ENCODE measurements at places on chromosomes 7 and 10.
A peak's percentile ranks its signal among the peaks of the same experiment; 100 is the strongest.

- DNase-seq = no peak
These were observed 36.5 kb downstream of the CALML5 start for GRCh38 chr10:5462841-5463293.

DNA sequence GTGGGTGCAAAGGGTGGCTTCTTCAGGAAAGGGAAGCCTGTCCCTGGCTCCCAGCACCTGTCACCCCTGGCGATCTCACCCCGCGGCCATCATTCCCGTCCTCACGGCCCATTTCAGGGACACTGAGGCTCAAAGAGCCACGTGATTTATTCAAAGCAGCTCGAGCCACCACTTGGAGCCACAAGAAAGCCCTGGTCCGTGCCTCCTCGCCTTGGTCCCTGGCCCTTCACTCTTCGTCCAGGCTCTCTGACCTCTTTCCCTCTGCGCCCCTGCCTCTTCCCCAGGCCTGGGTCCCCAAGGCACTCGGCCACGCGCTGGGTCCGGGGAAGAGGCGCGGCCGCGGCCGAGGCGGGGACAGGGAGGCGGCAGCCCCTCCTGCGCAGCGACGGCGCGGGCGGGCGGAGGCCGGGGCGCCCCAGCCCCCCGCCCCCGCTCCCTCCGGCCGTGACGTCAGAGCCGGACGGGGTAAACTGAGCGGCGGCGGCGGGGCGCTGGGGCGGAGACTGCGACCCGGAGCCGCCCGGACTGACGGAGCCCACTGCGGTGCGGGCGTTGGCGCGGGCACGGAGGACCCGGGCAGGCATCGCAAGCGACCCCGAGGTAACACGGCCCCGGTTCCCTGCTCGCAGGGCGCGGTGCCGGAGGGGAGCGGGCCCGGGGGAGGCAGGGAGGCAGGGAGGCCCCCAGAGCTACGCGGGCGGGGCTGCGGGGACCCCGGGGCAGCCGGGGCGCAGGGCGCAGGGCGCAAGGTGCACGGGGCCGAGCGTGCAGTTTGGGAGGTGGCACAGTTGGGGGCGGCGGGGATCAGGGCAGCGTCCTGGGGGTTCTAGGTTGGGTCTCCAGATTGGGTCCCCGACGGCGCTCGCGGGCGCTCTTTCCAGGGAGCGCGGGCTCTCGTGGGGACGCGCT is at the start of gene SLC18A2:
Gene SLC18A2, plus strand, starts transcription at position 494 of the 909 bp plus-strand sequence. CDS start 580 bp downstream, outside the sequence.
- DNase-seq = no peak

DNA sequence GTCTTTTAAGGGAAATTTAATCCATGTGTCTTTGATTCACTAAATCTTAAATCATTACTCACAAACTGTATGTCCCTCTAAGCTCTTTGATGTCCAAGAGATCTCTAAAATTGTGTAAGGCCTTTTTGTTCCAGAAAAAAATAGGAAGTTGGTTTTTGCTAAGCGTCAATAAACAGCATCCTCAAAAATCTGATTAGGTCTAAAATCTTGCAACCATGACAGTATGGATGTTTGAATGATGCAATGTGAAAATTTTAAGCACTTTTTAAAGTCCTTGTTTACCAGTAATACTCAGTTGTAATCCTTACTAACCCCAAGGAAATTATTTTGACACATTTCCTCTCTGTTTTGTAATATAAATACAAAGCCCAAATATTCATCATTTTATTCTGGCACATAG is 6.8 kb downstream of the MET start:
- DNase-seq = no peak

GRCh38 chr10:111934931-111935330 is 248.6 kb downstream of the GPAM start:
- DNase-seq = no peak

GRCh38 chr10:91800756-91801155 is 2.5 kb downstream of the TNKS2 start:
- no peak for DNase-seq

GRCh38 chr7:11584406-11585031 is 247.5 kb downstream of the THSD7A start:
- DNase-seq = no peak

DNA sequence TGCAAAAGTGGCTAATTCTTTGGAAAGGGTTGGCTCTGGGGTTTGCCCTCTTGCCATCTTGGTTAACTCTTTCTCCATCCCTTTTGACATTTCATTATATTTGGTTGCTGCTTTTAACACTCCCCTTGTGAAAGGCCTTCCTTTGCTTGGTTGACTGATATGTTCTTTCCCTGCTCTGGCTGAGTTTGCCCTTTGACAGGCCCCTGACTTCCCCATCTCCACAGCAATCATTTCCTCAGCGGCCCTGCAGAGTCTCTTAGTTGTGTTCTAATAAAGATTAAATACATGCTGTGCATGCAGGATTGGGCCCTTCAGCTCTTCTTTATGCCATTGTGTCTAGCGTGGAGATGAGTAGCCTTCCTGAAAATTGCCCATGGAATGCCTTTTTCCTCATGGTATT is 84.5 kb upstream of the CSTF2T start:
- DNase-seq = no peak

GRCh38 chr10:61903221-61903927 is 1.9 kb downstream of the ARID5B start:
- peak; percentile 20 for DNase-seq

GRCh38 chr7:74026903-74027682 is 880 bp upstream of the ELN start:
- peak; percentile 36 for DNase-seq

GRCh38 chr10:33290321-33291052 is 44.0 kb downstream of the NRP1 start:
- DNase-seq = no peak

GRCh38 chr10:78602201-78602932 is 466.4 kb upstream of the ZMIZ1 start:
- DNase-seq = no peak

GRCh38 chr7:158228986-158229385 is 358.6 kb downstream of the PTPRN2 start:
- peak; percentile 6 for DNase-seq

GRCh38 chr7:153087498-153087897 is 327.9 kb downstream of the ACTR3B start:
- DNase-seq = no peak

GRCh38 chr10:100183481-100183880 is 2.3 kb downstream of the ERLIN1 start:
- DNase-seq = peak; percentile 9

- no peak for DNase-seq
These were observed 2.1 kb downstream of the SP4 start for GRCh38 chr7:21429786-21430574.

DNA sequence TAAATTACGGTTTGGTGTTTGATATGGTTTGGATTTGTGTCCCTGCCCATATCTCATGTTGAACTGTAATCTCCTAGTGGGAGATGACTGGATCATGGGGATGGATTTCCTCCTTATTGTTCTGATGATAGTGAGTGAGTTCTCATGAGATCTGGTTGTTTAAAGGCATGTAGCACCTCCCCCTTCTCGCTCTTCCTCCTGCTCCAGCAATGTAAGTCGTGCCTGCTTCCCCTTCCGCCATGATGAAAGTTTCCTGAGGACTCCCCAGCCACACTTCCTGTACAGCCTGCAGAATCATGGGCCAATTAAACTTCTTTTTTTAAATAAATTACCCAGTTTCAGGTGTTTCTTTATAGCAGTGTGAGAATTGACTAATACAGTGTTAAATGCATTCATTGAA is 116.6 kb downstream of the DOCK4 start:
- no peak for DNase-seq

GRCh38 chr10:31099094-31099493 is 67.4 kb upstream of the ZNF438 start:
- no peak for DNase-seq

DNA sequence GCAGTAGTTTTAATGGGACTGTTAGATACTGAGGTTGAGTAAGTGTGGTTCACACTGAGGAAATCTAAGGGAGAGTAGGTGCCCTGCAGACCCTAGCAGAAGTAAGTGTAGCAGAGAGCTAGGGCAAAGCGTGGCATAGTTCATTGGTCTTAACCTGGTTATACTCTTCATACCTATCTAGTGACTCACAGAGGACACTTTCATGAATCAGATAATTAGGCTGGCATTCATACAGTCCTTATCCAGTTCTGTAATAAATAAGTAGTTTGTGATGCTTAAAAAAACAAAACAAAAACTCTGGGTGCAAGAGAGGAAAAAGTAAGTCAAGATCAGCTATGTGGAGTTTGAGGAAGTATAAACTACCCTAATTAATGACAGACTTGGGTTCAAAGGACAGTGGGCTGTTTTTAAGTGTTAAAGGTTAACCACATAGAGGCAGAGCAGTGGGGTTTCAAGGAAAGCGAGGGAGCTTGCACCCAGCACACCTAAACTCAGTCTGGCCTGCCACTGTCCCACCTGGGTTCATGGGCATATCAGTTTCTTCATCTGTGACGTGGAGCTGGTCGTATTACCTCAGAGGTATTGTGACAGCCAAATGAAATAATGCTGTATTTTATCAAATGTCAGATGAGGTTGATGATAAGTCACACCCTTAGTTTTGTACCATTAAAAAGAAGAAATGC is 27.1 kb downstream of the LMTK2 start:
- no peak for DNase-seq

DNA sequence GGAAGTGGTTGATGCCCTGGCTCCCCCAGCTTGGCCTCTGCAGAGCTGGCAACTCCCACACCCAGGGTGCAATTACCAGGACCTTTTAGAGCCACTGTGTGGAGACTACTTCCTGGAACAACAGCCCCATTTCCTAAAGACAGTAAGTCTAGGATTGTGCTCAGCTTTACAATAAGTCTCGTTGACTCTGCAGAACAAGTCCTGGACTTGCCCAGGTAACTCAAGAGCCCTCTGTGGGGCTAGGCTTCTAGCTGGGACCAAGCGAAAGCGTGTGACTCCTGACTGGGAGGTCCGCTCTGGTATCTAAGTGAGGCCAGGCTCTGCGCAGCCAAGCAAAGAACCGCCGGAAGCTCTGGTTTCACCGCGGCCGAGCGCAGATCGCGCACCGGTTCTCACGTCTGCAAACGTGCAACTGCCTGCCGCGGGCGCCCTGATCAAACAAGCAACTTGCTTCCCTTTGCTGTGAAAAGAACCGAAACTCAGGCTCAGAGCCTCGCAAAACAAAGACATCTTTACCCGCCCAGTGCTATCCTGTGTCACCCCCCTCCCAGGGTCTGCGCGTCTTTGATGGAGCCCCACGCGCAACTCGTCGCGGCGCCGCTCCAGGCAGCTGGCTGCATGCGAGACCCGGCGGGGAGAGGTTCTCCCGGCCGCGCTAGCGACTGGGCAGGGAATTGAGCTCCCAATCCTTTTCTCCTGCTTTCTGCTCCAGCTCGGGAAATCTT is 4.4 kb upstream of the PDLIM1 start:
- peak; percentile 41 for DNase-seq

GRCh38 chr10:43890124-43890523 is 241.4 kb upstream of the ZNF32 start:
- no peak for DNase-seq

DNA sequence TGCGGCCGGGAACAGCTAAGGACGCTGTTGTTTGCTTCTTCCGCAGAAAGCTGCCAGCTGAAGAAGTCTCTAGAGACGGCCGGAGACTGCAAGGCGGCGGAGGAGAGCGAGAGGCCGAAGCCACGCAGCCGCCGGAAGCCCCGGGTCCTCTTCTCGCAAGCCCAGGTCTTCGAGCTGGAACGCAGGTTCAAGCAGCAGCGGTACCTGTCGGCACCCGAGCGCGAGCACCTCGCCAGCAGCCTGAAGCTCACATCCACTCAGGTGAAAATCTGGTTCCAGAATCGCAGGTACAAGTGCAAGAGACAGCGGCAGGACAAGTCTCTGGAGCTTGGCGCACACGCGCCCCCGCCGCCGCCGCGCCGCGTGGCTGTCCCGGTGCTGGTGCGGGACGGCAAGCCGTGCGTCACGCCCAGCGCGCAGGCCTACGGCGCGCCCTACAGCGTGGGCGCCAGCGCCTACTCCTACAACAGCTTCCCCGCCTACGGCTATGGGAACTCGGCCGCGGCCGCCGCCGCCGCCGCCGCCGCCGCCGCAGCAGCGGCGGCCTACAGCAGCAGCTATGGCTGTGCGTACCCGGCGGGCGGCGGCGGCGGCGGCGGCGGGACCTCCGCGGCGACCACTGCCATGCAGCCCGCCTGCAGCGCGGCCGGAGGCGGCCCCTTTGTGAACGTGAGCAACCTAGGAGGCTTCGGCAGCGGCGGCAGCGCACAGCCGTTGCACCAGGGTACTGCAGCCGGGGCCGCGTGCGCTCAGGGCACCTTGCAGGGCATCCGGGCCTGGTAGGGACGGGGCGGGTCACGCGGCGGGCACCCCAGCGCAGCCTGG is 2.4 kb downstream of the NKX2-3 start:
- peak; percentile 19 for DNase-seq

DNA sequence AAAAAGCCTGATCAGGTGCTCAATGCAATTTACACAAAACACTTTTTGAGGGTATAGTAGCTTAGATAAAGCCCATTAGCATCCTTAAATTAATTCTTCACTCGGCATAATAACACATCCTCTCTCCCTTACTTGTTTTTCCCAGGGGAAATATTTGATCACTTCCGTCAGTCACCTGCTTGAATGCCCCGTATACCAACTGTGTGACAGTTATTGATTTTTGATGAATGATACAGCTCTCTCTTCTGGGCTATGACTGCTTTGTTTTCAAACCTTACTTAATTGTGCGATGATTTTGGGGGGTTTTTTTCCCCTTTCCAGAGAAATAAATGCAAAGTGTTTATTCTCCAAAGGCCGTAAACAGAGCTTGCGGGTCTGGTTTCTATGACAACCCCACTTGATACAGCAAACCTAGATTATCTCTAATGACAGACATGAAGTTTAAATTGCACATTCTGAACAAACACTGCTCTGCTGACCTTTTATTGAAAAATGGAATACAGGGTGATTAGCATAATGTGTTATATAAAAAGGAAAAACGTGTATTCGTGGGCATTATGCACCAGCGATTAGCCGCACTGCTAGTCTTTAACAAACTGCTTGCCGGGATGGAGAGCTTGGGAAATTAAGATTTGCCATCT is 78.4 kb upstream of the NANOS1 start:
- DNase-seq = no peak

DNA sequence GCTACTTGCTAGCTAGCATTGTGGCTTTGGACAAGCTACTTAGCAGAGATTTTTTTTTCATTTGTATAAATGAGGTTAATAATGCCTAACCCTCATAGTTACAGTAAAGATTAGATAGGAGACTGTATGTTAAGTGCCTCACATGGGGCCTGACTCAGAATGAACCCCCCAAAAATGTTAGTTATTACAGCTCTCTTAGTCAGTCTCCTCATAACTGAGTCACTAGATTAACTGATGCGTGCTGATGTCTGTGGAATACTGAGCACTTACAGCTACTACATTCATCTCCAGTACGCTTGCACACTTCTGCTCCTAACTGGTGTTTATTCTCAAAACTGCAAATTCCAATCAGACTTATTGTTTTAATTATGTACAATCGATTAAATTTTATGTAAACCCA is 315.3 kb downstream of the SNX13 start:
- DNase-seq = no peak

Data from NCI-H524 (cell line).